Fibroblast of skin of left quadriceps (primary cell): ENCODE measurements at places on chromosomes 3 and 15.

- DNase-seq = no peak
Observed at GRCh38 chr3:156635973-156636372, 38.4 kb upstream of the TIPARP start.

- no peak for DNase-seq
Observed at GRCh38 chr15:74390647-74391288, 23.3 kb upstream of the CYP11A1 start.

DNA sequence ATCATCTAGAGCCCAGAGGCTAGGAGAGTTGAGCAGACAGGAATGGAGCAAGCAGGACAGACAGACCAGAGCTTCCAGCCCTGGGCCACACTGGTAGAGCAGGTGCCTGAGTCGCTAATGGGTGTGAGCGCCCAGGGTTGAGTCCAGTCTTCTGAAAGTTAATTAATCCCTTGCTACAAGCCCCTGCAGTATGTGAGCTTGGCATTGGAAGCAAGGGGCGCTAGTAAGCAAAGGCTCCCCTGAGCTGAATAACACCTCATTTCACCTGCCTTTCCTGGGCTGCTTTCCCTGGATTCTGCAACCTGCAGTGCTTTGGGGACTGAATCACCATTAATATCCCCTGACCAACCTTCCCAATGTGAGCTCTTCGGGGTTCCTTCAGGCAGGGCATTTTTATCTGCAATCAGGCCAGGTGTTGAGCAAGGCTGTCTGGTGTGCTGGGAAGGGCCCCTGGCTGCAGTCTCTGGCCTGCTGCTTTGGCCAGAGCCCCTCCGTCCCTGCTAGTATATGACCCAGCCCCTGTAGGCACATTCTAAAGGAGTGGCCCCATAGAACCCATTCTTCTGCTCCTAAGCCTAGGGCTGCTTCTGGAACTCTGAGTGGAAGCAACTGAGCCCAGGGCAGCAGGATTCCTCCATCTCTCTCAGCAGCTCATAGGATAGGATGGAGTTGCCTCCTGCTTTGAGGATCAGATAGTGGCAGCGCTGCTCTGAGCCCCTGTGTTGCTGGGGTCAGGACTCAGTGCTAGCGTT lies 45.1 kb upstream of the EPHB1 start:
- no peak for DNase-seq

DNA sequence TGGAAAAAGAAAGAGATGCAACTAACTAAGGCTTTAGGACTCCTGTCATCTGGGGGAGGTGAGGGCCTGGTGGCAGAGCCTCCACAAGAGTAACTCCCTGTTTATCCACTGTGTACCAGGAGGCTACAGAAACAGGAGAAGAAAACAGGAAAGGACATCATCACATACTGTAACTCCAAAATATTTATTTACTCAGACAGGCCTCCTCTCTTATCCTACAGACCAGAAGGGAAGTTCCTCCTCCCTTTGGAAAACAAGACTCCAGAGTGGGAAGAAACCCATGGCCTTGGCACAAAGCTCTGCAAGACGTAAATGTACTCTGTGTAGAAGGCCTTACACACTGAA lies 40.1 kb upstream of the AKAP13 start:
- DNase-seq = no peak

DNA sequence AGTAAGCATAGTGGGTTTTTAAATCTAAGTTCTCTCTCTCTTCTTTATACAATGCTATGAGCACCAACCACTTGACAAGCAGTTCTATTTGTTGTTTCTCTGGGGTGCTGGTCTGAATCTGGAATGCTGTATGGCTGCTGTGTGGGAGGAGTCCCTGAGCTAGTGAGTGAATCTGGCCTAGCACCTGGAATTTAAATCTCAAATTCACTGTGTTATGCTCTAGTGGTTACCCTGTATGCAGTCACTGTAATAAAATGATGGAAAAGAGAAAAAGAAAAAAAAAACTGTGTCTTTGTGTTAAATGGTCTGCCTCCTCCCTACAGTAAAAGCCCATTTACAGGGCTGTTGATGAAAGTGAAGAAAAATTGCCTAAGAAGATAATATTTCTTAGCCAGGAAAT lies 155.0 kb downstream of the ATP8B4 start:
- DNase-seq = no peak

GRCh38 chr3:53502737-53503136 lies 8.3 kb downstream of the CACNA1D start:
- DNase-seq = no peak

GRCh38 chr15:39156166-39156565 lies 424.7 kb upstream of the THBS1 start:
- DNase-seq = no peak

DNA sequence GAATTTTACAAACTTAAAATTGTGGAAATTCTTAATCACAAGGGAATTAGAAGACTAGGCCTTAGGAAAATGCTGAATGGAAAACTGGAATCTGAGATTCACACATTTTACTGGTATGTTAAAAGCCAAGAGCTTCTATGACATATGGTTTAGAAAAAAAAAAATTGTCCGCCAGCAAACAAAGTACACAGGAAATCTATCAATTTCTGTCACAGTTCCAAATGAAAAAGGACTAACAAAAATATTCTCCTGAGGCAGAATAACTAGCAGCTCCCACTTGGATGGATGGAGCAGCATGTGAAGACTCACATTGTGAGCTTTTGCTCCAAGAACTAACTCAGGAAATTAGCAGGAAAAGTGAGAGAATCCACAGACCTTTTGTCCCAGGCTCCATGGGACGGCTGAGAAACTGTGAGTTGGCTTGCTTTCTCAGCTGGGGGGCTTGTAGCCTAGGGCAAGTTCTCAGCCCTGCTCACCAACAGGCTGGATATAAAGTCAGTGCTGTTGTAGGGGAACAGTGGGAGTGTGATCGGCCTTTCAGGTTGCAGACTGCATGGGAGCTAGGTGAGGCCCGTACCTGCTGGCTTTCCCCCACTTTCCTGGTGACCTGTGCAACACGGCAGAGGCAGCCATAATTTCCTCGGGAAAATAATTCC lies 731.1 kb upstream of the SGO1 start:
- no peak for DNase-seq

DNA sequence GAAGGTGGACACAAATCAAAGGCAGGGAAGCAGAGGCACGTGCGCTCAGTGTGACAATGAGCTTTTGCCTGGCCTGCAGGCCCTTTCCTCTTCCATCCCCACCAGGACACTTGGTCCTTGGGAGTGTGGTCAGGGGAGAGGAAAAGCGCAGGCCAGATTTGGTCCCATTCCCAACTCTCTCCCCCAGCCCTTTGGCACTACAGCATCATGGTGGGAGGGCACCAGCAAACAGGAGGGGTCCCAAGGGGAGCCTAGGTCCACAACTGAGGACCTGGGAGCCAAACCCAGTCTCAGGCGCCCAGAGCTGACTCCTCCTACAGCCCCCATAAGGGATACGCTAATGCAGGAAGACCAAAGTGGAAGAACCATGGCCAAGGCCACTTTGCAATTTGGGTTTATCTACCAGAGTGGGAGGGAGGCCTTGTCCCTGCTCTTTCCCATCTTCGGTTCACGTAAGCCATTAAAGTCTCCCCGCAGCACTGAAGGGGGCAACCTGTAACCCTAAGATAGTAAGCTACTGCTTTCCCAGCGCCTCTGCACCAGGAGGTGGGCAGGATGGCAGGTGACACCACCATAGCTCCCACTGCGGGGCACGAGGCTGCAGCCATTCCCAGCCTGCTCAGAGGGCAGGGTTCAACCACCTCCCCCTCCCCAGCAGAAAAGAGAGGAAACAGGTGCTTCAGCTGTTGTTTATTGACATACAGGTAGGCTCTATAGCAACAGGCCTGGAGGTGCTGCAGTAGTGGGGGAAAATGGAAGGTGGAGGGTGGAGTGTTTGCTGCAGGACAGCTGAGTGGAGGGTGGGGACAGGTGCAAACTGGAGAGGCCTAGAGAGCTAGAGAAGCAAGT lies 993 bp upstream of the GRAMD2A start:
- DNase-seq = no peak

DNA sequence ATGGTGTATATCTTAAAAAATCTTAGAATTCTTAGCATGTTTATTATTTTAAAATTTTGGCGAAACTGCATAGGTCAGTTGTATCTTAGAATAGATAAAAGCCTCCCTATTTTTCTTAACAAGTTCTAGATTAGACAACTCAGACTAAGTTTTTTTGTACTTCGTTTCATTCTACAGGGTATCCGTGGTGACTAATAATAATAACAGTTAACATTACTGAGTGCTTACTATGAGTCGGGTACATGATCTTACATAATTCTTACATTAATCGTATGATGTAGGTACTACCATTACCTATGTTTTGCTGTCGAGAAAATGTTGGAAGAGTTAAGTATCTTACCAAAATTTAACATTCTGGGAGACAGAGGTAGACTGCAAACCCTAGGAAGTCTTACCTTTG lies 60.7 kb downstream of the UBE2E2 start:
- DNase-seq = no peak

DNA sequence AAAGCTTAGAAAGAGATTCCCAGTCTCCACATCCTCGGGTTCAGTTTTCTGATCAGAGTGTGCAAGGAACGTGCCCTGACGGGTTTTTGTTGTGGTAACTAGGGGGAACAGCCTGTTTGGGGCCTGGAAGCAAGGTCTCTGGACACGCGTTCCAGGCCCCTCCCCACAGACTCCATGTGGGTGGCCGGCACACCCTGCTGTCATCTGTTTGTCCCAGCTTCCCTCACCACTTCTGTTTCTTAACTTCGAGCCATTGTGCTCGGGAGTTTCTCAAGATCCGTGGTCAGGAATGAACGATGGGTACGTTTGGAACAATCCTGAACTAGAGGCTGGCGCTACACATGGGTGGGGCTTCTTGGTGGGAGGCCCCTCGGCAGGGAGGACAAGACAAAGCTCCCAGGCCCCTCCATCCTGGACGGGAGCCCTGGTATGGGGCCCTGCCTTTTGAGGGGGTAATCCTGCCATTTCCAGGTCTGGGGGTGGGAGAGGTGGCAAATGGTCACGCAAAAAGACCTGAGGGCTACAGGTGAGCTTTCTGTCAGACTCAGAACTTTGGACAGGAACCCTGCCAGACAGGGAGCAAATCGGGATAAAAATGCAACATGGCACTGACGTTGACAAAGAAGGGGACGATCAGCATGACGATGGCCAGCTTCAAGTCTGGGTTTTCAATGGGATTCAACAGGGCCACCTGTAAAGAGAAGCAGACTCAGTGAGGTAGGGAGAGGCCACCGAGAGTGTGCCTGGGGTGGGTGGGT lies 8.5 kb upstream of the MUSTN1 start:
- no peak for DNase-seq
